Lung (tissue), 17 donors: ENCODE measurements at places on chromosomes 2 and 18.

DNA sequence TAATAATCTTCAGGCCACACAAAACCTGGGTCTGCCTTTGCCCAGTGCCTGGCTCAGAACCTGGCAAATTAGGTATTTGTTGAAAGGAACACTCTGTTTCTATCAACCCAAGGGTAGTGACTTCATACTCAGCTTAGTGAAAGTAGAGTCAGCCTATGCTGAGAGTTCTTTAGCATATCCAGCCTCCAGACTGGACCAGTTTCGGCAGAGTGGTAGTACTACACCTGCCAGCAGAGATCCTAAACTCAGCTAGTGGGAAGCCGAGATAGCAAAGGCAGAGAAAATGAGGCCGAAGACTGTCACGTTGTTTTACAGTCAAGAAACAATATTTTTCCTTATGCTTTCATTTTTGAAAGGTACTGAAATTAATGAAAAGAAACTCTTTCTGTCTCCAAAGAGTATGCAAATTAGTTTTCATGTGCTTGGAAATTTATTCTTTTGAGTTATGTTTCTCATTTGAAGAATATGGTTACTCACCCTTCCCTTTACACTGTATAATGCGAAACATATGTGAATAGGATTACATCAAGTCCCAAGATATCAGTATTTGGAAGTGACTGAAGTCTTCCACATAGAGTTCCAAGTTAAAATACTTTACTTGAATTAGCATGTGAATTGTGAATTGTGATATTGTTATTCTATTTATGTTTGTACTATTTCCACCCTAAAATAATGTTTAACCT is 52.2 kb upstream of the UGP2 start:
- H3K27me3 ChIP-seq: no peaks in the 10 kb centered on the region
- H3K36me3 ChIP-seq: no peaks in the 10 kb centered on the region
- no peaks in the 10 kb centered on the region for H3K4me1 ChIP-seq
- DNase-seq: no peak
- H3K4me3 ChIP-seq: no peak overlapping the region

- DNase-seq: no peak
- H3K4me3 ChIP-seq: no peak overlapping the region
- H3K36me3 ChIP-seq: no peaks in the 10 kb centered on the region
- no peak overlapping the region for H3K27ac ChIP-seq
- H3K27me3 ChIP-seq: no peaks in the 10 kb centered on the region
Observed at GRCh38 chr2:234324116-234324515, 172.8 kb downstream of the ARL4C start.

- H3K27ac ChIP-seq: no peak overlapping the region
- no peak overlapping the region for H3K4me3 ChIP-seq
- no peak for DNase-seq
Observed at GRCh38 chr2:219296142-219296541, 13.1 kb downstream of the PTPRN start.

DNA sequence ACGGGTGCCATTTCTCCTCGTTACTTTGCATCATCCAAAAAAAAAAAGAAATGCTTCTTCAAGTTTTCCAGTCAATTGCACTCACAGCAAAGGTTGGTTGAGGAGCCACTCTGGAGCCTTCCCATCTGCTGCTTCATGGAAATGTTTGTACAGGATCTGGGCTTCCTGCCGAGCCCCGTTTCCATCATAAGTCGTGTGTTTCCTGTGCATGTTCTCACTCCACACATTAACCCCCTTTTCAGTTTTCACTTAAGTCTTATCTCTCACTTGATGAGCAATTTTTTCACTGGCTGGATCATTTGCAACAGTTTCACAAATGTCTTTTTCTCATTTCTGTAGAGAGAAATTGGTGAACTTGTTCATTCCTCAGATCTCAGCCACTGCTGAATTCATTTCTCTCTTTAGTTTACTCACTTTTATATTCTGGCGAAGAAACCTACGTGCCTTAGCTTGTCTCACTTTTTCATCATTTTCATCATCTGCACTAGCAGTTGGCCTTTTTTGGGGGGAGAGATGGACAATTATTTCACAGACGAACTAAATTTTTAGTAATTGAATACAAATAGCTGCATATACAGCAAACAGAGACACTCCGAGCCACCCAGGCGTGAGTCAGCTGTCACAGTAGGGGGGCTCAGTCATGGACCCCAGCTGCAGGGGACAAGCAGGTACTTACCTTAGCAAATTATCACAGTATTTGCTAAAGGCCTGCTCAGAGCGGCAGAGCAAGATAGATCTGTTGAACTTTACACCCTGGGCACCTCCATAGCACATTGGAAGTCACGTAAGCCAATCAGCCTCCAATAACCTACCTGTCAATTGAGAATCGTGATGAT is 750.8 kb upstream of the ID2 start:
- no peaks in the 10 kb centered on the region for H3K27me3 ChIP-seq
- no peaks in the 10 kb centered on the region for H3K36me3 ChIP-seq
- DNase-seq: peak; percentile 98
- no peak overlapping the region for H3K27ac ChIP-seq
- no peak overlapping the region for H3K4me3 ChIP-seq

DNA sequence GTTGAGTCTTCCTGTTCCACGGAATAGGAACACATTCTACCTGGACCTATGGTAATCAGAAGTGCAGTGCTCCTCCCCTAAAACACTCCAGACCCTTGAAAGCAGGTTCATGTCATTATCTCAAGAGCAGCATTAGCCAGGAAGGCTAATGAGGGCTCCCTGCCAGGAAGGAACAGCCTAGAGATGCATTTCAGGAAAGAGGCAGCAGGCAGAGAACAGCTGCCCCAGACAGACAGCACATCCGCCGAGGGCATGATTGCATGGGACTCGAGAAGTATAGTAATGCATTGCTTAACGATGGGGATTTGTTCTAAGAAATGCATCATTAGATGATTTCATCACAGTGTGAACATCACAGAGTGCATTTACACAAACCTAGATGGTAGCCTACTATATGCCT is 171.5 kb downstream of the ALK start:
- H3K36me3 ChIP-seq: no peaks in the 10 kb centered on the region
- DNase-seq: peak; percentile 17
- no peaks in the 10 kb centered on the region for H3K27me3 ChIP-seq
- H3K4me1 ChIP-seq: peaks cover 7% of the 10 kb centered on the region
- no peak overlapping the region for H3K27ac ChIP-seq

DNA sequence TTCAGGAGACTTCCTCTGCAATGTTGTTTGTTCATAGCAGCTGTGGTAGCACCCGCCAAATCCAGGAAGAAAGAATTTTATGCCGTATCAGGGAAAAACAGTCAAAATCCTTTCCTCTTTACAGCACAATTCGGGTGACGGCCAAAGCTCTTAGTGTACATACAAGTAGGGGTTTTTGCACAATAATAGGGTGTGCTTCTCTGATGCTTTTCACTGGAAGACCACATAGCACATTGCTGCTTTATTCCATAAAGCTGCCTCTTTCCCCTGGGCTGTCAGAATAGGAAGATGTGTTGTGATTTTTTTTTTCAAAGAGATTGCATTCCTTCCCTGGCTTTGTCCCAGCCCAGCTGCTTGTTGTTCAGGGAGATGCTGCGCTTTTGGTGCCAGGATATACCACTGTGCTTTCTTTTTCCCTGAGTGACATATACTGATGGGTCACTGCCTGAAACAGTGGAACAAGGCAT is 27.2 kb upstream of the LANCL1 start:
- H3K36me3 ChIP-seq: no peaks in the 10 kb centered on the region
- peak; percentile 19 for DNase-seq
- H3K4me3 ChIP-seq: no peak overlapping the region
- H3K27me3 ChIP-seq: no peaks in the 10 kb centered on the region
- H3K4me1 ChIP-seq: no peaks in the 10 kb centered on the region
- no peak overlapping the region for H3K27ac ChIP-seq

- no peak overlapping the region for H3K4me3 ChIP-seq
- no peaks in the 10 kb centered on the region for H3K36me3 ChIP-seq
- DNase-seq: no peak
- no peaks in the 10 kb centered on the region for H3K4me1 ChIP-seq
Observed at GRCh38 chr2:122754561-122754960, 999.1 kb downstream of the TSN start.

DNA sequence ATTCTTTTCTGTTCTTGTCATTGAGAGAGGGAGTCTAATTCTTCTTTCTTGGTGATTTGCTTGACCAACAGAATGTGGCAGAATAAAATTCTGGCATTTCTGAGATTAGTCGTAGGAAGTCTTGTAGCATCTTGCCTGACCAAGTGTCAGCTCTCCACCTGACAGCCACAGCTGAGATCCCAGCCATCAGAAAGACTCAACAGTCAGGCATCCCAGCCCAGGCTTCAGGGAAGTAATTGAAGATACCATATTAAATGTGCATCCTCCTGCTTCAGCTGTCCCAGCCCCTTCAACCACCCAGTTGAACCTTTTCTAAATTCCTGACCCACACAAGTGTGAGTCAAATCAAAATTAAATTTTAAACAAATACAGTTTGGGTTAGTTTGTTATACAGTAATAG is 208.3 kb downstream of the PIK3C3 start:
- no peaks in the 10 kb centered on the region for H3K27me3 ChIP-seq
- H3K4me3 ChIP-seq: no peak overlapping the region
- H3K36me3 ChIP-seq: no peaks in the 10 kb centered on the region
- no peaks in the 10 kb centered on the region for H3K4me1 ChIP-seq

GRCh38 chr2:47225061-47225783 is 70.1 kb upstream of the STPG4 start:
- H3K27me3 ChIP-seq: no peaks in the 10 kb centered on the region
- no peaks in the 10 kb centered on the region for H3K36me3 ChIP-seq
- peaks cover 20% of the 10 kb centered on the region for H3K4me1 ChIP-seq

DNA sequence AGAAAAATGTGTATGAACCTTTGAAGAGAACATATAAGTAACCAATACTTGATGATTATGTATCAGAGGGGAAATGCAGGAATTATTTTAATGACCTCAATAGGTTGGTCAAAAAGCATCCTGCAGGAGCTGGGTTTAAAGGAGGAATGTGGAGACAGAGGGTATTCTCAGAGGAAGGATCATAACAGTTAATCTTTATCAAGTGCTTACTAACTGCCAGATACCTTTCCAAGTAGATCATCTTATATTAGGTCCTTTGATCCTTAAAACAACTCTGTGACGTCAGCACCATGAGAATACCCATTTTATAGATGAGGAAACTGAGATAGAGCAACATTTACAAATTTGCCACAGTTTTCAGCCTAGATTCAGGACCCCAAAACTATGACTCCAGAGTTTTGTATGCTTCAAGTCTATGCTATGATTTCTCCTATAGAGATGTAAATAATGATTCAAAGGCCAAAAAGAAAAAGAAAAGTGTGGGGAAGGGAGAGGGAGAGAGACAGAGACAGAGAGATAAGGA is 3.0 kb downstream of the RFTN2 start:
- H3K4me1 ChIP-seq: peaks cover 3% of the 10 kb centered on the region
- no peak overlapping the region for H3K4me3 ChIP-seq
- H3K27me3 ChIP-seq: no peaks in the 10 kb centered on the region
- H3K36me3 ChIP-seq: no peaks in the 10 kb centered on the region
- DNase-seq: peak; percentile 11
